ENCODE measurements at places on chromosomes 12 and 14.

- peak; percentile 71 for DNase-seq
Observed at GRCh38 chr12:110590806-110591326, 7.7 kb upstream of the PPTC7 start.

- no peak for DNase-seq
Observed at GRCh38 chr14:21258005-21258888, 11.0 kb downstream of the HNRNPC start.

- DNase-seq: no peak
Observed at GRCh38 chr14:83416476-83416875, 1882.8 kb upstream of the SEL1L start.

- DNase-seq: peak; percentile 19
Observed at GRCh38 chr12:2453076-2453760, 341.6 kb upstream of the FKBP4 start.

DNA sequence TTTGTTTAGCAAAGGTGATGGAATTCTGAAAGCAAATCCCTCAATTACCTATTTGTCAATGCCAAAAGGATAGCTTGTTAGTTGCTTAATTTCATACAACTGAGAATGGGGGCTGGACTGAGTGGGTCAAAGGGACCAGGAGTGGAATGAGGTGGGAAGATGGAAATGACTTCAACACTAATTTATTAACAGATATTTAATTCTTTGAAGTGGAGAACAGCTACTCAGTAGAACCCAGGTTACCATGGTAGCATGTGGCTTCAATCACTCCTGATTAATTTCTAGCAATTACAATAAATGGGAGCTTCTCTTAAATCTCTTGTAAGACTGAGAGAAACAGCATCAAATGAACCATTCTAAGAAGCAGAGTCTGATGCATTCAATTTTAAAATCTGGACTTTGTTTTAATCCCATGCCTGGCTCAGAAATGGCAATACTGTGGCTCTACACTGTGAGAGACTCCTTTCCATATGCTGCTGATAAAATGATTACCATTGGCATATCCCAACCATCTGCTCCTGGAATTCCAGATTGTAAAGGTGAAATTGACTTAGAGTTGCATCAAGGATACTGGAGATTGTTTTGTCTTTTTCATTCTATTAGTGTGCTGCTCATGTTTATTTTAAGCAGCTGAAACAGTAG is 607.8 kb downstream of the SNAPC1 start:
- DNase-seq: no peak

DNA sequence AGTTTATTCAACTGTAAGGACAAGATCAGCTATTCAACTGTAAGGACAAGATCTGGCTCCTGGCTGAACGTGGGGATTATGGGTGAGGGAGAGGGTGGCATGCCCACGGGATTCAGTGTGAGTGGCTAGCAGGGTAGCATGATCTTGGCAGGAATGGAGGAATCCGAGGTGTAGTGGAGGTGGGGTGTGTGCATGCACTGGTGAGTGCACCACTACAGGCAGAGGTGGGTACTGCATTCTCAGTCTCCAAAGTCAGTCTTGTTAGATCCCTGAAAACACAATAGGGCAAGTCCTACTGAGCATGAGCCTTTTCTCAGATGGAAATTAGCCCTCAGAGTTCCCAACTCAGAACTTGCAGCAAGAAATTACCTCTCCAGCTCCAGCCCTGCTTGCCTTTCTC is 32.2 kb upstream of the DCD start:
- DNase-seq: peak; percentile 11

DNA sequence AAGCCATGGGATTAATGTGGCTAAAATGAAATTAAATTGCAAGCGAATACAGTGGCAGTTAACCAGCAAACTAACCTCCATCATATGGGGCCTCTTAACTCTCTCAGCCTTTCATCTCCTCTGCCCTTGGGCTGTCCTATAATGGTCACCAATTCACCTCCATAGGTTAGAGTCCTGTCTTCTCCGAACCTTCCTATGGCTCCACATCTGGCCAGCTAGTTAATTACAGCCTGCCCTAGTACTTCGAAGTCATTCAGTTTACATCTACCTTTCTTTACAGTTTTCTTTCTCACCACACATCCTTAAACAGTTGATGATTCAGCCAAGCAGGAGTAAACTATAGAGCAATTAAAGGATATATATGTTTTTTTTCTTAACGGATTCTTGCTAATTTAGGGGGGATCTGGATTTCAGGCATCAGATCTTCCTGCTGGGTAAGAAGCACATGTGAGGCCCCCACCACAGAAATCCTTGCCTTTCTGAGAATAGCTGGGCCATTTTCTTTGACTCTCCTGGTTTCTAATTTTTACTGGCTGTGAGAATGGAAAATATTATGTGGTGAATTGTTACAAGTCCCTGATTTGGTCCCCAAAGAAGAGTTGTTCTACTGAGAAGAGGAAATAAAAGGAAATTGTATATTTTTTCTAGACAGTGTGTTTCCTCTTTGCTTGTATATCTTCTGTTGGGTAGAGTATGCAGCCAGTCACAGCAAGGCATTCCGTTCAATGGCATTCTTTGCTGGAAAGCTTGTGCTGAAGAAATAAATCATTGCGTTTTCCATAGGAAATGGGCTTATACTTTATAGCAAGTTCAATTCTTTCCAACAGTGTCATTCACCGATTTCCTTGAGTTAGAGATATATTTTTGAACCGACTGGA is 16.7 kb downstream of the HMGA2 start:
- DNase-seq: no peak

GRCh38 chr12:3631759-3632158 is 121.2 kb downstream of the CRACR2A start:
- DNase-seq: no peak

GRCh38 chr12:106304001-106304421 is 1.5 kb downstream of the TCP11L2 start:
- DNase-seq: no peak

DNA sequence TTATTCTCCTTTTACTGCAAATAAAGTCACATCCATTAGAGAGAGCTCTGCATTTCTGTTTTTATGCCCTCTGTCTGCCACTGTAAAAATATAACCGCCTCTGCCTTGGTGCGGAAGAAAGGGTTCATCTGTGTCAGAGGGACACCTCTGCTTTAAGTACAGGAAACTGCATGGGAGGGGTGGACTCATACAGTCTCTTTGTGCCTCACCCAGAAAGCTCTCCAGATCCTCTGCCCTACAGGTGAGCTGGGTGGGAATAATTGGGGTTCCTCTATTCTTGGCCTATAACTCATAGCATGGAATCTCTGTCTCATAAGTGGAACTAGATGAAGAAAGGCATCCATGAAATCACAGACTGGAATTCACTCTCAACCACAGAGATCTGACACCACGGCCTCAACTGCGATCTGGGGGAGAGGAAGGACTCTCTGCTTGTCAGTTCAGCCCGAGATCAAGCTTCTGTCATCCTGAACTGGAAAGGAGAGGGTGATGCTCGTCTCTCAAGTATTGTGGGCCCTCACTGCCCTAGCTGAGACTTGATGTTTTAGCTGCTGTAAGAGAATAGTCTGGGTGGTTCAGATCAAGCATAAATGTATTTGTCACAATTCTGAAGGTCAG is 702.3 kb downstream of the TMEM121 start:
- no peak for DNase-seq

DNA sequence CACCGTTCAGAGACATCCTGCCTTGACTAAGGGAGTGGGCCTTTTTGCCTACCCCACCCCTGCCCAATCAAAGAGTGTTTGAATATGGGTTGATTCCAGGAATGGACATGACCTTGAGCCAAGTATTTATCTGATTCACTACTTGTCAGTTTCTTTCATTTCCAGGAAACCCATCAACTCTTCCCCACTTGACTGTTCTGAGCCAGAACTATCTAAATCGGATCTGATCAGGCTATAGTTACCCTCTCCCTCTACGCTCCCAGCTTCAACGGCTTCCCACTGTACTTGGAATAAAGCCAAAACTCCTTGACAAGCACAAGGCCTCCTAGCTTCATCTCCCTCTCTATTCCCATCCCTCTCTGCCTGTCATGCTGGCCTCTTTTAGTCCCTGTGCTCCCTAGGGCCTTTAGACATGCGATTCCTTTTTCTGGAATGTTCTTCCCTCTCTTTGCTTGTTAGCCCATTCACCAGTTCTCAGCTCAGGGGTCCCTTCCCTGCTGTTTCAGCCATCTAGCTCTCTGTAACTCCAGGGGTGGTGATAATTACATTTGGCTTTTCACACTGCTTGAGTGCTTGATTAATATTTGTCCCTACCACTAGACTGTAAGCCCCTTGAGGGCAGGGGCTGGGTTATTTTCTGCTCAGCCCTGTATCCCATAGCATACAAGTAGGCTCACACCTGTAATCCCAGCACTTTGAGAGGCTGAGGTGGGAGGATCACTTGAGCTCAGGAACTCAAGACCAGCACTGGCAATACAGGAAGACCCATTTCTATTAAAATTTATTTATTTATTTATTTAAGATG is 5.5 kb upstream of the ITPK1 start:
- DNase-seq: no peak

- peak; percentile 55 for DNase-seq
Observed at GRCh38 chr14:50944647-50945413, 547 bp upstream of the PYGL start.

DNA sequence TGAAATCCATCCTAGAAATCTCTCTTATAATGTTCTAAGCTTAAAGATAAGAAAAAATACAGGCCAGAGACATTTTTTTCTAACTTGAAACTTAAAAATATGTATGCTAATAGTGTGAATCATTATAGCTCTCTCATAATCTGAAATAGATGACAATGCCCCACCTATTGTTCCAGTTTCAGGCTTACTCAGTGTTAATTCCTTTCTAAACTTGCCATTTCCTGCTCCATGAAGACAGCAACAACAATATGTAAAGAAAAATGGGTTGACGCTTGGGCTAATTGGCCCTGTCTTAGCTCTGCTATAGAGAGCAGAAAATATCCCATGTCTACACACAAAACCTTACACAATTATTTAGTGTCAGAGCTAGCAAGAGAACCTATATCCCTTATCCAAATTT is 37.1 kb downstream of the LMO3 start:
- DNase-seq: no peak

DNA sequence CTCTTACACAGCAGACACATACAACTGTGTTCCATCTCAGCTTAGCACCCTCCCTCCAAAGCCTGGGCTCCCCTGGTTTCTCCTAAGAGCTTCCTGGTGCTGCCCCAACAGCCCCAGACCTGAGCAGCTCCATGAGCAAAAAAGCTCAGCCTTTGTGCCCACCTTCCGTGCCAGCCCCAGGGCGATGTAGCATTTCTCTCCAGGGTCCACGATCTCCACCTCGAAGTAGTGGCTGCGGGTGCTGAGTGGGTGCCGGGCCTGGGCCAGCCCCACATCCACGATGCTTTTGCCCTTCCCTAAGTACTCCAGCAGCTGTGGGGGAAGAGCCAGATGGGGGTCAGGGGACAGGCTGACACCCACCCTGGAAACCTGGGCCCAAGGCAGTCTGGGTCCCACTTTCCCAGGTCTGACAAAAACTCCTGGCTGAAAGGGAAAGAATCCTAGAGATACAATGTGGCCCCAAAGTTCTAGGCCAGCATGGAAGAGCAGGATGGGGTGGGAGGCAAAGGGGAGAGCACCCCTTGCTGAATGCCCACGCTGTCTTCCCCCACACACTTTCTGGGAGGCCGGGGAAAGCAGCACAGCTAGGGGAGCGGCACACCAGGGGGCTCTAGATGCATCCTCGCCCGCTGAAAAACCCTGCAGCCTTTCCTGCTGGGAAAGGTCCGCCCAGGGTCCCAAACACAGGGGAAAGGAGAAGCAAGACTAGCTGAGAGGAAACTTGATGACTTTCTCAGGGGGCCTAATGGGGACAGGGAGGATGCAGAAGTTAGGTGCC is 11.0 kb downstream of the SPRYD3 start:
- no peak for DNase-seq

DNA sequence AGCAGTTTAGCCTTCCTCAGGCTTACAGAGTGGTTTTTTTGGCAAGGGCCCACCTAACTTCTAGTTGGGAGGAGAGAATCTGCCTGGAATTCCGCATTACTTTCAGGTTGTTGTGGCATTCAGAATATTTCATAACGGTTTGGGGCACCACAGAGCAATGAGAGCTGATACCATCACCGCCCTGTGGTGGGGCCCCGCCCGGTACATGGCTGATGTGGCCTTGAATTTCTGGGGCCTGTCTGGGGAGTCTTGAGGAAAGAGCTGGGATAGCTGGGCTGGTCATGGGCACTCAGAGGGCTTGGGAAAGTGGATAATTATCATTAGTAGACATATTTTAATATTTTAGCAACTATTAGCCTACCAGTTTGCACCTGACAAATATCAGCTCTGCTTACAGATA is 4.2 kb downstream of the TESPA1 start:
- DNase-seq: no peak

All from EH (cell line).